ENCODE measurements at places on chromosomes 2 and 18.

DNA sequence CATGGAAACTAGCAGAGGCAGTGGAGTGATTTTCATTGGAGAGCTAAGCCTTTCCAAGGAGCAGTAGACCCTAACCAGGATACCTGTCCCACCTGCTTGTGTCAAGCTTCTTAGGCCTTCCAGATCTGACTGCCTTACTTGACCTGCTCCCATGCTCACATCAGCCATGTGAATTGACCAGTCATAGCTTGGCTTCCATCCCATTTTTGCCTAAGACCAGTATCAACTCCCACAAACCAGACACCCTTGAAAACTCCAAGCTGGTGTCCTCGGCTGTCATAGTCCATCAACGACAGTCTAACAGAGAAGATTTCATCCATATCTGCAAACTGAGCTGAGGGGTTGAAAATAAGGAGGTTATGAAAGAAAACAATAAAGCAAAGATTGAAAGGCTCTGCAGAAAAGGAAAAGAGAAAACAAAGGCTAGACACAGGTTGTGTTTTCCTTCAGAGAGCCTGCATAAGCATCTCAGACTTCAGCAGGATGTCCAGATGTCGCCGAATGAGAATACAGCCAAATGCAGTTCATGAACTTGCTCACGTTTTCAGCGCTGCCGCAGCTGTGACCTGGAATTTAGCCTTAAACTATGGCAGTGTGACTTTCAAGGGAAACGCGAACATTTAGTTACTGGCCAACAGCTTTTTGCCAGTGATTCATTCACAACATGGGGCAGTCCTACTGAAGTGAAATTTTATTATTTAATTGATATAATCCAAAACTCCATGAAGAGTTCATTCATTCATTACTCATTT lies 868.1 kb upstream of the ID2 start:
- no peak for DNase-seq

DNA sequence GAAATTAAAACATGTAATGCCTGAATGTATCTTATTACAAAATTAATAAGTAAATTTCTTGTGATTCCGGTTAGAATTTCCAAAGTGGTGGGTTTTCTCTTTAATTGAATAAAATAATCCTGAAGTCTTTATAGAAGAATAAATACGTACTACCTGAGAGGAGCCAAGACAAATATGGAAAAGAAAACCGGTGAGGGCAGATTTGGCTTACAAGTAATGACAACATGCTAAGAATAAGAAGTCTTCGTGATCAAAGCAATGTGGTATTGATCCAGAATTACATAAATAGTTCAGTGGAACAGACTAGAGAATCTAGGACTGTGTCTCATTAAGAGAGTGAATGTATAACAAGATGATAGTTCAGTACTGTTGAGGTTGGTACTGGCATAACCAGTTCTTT lies 167.5 kb downstream of the NEDD4L start:
- no peak for DNase-seq

DNA sequence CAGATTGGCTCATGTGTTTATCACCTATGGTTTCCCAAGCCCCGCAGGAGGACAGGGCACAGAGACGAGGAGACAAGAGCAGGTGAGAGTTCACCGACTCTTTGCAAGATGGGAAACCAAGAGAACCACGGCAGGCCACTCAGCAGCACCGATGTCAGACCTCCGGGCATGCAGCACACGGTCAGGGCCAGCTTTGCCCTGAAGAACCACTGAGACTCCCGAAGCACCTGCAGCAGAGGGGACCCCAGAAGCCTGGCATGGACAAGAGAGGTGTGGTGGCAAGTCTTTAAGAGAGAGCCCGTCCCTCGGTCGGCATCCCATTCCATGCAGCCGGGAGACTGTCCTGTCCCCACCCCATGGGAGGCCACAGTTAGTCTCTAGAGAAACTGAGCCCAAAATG lies 36.6 kb upstream of the TAF1B start:
- no peak for DNase-seq

DNA sequence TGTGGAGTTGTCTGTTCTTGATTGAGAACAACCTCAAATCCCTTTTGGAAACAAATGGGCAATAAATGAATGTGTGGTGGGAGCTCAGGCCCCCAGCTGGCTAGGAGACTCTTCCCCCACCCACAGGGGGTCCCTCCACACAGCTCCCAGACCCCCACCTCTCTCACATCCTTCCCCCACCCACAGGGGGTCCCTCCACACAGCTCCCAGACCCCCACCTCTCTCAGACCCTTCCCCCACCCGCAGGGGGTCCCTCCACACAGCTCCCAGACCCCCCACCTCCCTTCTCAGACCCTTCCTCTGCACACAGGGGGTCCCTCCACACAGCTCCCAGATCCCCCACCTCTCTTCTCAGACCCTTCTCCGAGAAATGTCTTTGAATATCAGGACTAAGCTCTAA lies 79.0 kb upstream of the CTDP1 start:
- DNase-seq, result no peak

GRCh38 chr2:47941936-47942335 lies 35.6 kb upstream of the FBXO11 start:
- no peak for DNase-seq

GRCh38 chr2:52222128-52222527 lies 1190.2 kb upstream of the NRXN1 start:
- DNase-seq, result no peak

GRCh38 chr2:108629417-108629816 lies 89.9 kb upstream of the RANBP2 start:
- DNase-seq, result no peak

- no peak for DNase-seq
These were observed 45.6 kb downstream of the HDLBP start for GRCh38 chr2:241269707-241270520.

- DNase-seq, result peak; percentile 14
These were observed 36.7 kb upstream of the CDC42EP3 start for GRCh38 chr2:37708146-37708545.
